ENCODE measurements at places on chromosomes 7 and 10.
A peak's percentile ranks its signal among the peaks of the same experiment; 100 is the strongest.

DNA sequence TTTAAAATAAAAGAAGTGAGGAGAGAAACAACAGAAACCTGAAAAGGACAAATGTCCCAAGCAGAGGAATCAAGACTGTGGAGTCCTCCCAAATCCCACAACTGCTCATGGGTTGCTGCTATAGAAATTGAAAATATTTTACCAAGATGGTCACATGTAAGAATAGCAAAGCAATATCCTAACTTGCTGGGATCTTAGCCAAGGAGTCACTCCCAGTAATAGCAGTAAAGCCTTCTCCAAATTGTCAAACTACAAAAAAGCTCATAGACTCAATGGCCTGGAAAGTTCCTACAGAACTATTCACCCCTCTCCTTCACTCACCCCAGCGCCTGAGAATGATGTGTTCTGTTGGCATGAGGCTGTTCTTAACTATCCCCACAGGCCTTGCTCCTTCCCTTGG is 186.5 kb downstream of the ELMO1 start:
- no peak for DNase-seq

- DNase-seq: no peak
Measured at GRCh38 chr10:72525689-72526088, 100.2 kb downstream of the MICU1 start.

DNA sequence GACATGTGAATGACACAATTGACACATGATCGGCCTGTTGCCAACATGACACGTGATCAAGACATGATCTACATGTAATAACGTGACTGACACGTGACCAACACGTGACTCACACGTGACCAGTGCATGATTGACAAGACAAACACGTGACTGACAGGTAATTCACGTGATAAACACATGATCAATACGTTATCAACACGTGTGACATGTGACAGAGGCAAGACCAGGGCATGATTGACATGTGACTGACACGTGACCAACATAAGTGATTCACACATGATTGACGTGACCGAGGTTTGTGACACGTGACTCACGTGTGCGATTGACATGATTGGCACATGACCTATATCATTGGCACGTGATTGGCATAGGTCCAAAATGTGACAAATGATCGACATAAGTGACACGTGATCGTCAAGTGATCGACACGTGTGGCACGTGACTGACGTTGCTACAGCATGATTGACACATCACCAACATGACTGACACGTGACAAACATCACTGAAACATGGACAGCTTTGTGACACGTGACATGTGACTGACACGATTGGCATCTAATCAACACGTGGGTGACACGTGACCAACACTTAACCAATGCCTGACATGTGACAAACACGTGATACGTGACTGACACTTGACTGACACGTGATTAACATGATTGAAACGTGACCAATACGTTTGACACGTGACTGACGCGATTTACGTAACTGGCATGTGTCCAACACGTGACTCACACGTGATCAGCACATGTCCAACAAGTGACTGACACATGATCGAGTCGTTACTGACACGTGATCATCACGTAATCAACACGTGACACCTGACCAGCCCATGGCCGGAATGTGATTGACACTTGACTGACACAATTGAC is 23.0 kb downstream of the CRPPA start:
- DNase-seq: no peak

GRCh38 chr7:92366730-92367129 is 80.6 kb upstream of the GATAD1 start:
- DNase-seq: no peak

- no peak for DNase-seq
Measured at GRCh38 chr7:11648101-11648500, 183.9 kb downstream of the THSD7A start.

DNA sequence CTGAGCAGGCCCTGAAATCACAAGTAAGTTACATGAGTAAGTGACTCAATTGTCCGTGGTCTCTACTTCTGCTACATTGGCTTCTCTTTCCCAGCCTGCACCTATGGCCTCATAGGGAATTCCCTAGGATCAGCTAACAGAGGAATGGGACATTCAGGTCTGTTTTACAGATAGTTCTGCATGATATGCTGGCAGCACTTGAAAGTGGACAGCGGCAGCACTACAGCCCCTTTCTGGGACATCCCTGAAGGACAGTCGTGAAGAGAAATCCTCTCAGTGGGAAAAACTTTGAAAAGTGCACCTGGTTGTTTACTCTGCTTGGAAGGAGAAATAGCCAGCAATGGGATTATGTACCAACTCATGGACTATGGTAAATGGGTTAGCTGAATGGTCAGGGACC is 293.1 kb upstream of the CACNA2D1 start:
- no peak for DNase-seq

DNA sequence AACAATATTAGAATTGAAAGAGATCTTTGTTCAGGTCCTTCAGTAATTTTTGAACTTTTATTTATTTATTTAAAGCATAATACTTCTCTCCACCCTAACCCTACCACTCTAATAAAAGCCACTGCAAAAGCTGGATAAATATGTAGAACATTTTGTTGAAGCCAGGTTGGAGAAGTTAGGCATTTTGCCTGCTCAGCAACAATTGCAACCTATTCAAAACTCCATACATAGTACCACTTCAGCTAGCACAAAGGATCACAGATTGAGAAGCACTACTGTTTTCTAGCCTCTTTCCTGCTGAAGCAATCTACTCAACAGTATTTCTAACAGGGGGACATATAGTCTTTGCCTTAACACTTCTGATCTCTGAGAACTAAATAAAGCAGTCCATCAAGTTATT is 25.0 kb downstream of the RUNDC3B start:
- no peak for DNase-seq

GRCh38 chr10:89134963-89135362 is 72.2 kb downstream of the CH25H start:
- no peak for DNase-seq

DNA sequence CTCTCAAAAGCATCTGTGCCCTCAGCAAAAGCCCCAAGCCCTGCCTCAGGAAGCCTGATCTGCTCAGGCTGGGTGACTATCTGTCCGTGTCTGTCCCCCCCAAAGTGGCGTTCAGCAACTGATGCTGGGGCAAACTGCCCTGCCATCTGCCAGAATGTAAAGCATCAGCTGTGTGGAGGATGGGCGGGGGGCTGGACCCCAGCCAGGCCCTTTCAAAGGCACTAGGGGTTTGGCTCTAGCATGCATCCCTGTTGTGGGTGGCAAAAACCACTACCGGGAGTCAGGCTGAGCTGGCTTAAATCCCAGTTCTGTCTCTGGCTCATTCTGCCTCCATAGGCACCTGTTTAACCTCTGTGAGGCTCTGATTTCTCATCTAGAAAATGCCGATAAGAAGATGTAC is 35.5 kb downstream of the GPRIN2 start:
- DNase-seq: peak; percentile 80

GRCh38 chr7:152411389-152411788 is 24.4 kb downstream of the KMT2C start:
- peak; percentile 40 for DNase-seq

GRCh38 chr7:23472956-23473843 is 2.9 kb upstream of the IGF2BP3 start:
- DNase-seq: peak; percentile 49

GRCh38 chr10:63819753-63820329 is 298.6 kb downstream of the REEP3 start:
- peak; percentile 79 for DNase-seq

- DNase-seq: no peak
Measured at GRCh38 chr7:67807826-67808225, 811.2 kb downstream of the TYW1 start.

- DNase-seq: no peak
Measured at GRCh38 chr7:80896906-80897598, 21.8 kb downstream of the SEMA3C start.

All from right hindlimb (tissue), 1 donor.